ENCODE measurements at places on chromosomes 7 and 10.
A peak's percentile ranks its signal among the peaks of the same experiment; 100 is the strongest.

GRCh38 chr7:71868797-71869196, 543.3 kb downstream of the CALN1 start:
- DNase-seq = no peak

DNA sequence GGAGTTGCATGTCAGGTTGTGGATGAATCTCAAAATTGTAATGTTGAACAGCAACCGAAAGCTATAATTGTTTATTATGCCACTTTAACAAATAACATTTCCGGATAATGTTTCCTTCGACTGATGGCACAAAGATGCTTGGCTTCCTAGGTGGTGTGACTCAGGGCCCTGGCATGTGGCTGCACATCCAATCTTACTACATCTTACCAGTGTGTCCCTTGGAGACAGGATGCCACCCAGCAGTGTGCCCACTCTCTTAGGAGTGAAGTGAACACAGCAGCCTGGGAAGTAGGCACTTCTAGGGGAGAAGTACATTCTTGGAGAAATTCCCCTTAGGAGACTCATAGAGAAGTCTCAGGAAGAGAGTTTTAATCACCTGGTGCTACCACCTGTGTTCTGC, 33.0 kb upstream of the GPR26 start:
- DNase-seq = no peak

DNA sequence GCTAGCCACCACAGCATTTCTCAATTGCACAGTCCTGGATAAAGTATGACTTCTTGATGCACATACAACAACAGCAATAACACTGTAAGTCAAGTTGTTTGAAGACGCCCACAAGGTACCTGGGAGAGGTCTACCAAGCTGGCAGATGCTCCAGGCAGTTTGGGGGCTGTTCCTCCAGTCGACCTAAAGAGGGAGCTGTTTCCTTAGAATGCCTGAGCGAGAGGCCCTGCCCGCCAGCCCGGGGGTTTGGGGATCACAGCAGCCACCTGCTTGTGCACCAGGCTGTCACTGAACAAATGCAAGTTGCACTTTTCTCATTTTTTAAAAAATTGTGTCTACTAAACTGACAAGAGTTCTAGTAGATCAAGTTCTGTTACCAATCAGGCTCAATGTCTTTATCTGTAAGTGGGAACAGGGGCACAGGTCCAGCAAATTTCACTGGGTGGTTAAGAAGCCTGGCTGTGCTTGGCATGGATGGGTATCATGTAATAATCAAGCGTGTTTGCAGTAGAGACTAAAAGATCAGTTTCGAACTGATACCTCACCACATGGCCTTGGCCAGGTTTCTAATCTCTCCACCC, 193.8 kb upstream of the ADO start:
- DNase-seq = peak; percentile 82

DNA sequence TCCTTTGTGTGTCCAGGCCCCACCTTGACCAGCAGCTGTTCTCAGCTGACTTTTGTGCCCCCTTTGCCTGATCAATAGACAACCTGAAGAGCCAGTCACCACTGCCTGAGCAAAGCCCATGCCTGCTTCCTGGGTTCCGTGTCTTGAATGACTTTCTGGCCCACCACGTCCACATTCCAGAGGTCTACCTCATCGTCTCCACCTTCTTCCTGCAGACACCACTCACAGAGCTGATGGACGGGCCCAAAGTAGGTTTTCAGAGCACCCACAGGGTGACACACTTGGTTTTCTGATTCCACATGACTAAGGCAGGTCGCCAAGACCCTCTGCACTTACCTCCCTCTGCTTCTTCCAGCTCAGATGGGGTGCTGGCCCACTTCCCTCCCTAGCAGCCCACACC, 126.8 kb downstream of the WDFY4 start:
- no peak for DNase-seq

GRCh38 chr10:86592413-86592812, 61.9 kb upstream of the OPN4 start:
- peak; percentile 47 for DNase-seq

DNA sequence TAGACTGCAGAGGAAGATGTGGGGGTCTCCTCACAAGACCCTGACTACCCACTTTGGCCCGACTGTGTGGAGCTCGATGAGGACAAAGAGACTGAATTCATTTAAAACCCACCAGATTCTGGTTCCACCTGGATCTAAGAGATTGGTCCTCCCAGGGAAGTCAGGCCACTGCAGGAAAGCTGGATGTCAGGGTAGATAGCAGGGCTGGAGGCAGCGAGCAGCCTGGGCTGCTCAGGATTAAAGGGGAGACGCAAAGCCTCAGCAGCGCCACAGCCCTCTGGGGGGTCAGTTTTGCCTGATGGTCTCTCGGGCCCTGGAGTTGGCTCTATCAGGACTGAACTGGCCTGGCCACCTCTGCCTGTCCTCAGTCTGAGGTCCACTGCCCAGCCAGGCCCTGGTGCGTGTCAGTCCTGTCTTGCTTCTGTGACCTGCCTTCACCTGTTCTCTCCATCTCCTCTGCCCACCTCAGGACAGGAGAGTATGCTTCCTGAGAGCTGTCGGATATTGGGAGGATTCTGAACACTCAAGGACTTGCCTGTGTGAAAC, 12.2 kb upstream of the KLRG2 start:
- DNase-seq = no peak

Data from iPS-NIHi11 (cell line).